ENCODE measurements at places on chromosomes 5 and 9. TPM values are rescaled to one million over a fixed set of nuclear protein-coding genes. Genes with fewer than 3 reads are reported as not detected.
A peak's percentile ranks its signal among the peaks of the same experiment; 100 is the strongest.

CTXN3 gene
- not detected for total RNA-seq

LRRC19 gene
- not detected for total RNA-seq

PCDH12 gene
- not detected for total RNA-seq

PTPA gene
- total RNA-seq: 145 TPM

PDE6A gene
- not detected for total RNA-seq

TAF11L10 gene
- not detected for total RNA-seq

GRCh38 chr5:179408611-179409010, 63.4 kb upstream of the ADAMTS2 start:
- no peaks in the 10 kb centered on the region for H3K4me1 ChIP-seq
- H3K36me3 ChIP-seq: no peaks in the 10 kb centered on the region
- H3K4me3 ChIP-seq: no peak overlapping the region

DNA sequence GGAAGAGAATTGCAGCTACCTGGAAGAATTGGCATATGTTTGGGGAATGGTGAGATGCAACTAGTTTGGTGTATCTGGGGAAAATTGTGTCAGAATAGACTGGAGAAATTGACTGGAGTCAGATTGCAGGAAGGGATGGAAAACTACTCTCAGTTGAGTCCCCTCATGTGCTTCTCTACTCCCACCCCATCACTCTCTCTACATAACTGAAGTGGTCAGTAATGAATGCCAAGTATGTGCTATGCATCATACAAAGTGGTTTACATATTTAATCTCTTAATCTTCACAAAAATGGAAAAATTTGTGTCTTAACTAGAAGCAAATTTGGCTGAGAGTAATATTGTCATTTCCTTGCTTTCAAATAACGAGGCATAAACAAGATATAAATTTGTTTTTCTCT, 146.4 kb upstream of the TNC start:
- DNase-seq: no peak
- H3K4me1 ChIP-seq: peaks cover 11% of the 10 kb centered on the region
- no peak overlapping the region for H3K27ac ChIP-seq
- no peak overlapping the region for H3K4me3 ChIP-seq

GRCh38 chr9:123138163-123138562, 104.7 kb downstream of the GPR21 start:
- peaks cover 14% of the 10 kb centered on the region for H3K36me3 ChIP-seq
- H3K27me3 ChIP-seq: no peaks in the 10 kb centered on the region
- no peak overlapping the region for H3K27ac ChIP-seq
- DNase-seq: no peak
- H3K4me3 ChIP-seq: no peak overlapping the region

DNA sequence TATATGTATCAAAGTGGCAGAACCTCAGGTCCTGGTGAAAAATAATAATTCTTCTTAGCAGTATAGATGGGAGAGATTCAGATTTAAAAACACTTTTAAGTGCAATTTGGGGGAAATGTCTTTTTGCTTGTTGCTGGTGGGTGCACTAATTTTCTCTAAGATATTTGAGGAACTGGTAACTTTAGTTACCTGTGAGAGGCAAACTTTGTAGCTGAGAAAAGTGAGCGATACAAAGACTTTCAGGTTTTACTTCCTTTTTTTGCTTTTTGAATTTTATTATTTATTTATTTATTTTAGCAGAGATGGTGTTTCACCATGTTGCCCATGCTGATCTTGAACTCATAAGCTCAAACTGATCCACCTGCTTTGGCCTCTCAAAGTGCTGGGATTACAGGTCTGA, 303.1 kb upstream of the PTGER4 start:
- no peak overlapping the region for H3K4me3 ChIP-seq
- no peaks in the 10 kb centered on the region for H3K36me3 ChIP-seq
- no peak for DNase-seq
- H3K4me1 ChIP-seq: no peaks in the 10 kb centered on the region
- no peak overlapping the region for H3K27ac ChIP-seq

- DNase-seq: peak; percentile 30
- no peaks in the 10 kb centered on the region for H3K36me3 ChIP-seq
- no peak overlapping the region for H3K27ac ChIP-seq
- H3K27me3 ChIP-seq: no peaks in the 10 kb centered on the region
- no peak overlapping the region for H3K4me3 ChIP-seq
- H3K4me1 ChIP-seq: no peaks in the 10 kb centered on the region
Observed at GRCh38 chr5:38921174-38921573, 75.4 kb downstream of the OSMR start.

- H3K36me3 ChIP-seq: peaks cover 8% of the 10 kb centered on the region
- peak overlapping the region; percentile 83 for H3K4me3 ChIP-seq
- no peak for DNase-seq
Observed at GRCh38 chr9:126325821-126326220, 808 bp upstream of the MVB12B start.

- H3K27ac ChIP-seq: no peak overlapping the region
- H3K36me3 ChIP-seq: no peaks in the 10 kb centered on the region
- DNase-seq: no peak
- peaks cover 3% of the 10 kb centered on the region for H3K4me1 ChIP-seq
- no peak overlapping the region for H3K4me3 ChIP-seq
Observed at GRCh38 chr5:40416588-40416987, 263.1 kb upstream of the PTGER4 start.

- no peak overlapping the region for H3K4me3 ChIP-seq
- H3K27ac ChIP-seq: no peak overlapping the region
- H3K4me1 ChIP-seq: no peaks in the 10 kb centered on the region
- no peak for DNase-seq
Observed at GRCh38 chr9:137738703-137739102, 119.9 kb downstream of the EHMT1 start.

- H3K27ac ChIP-seq: peak overlapping the region; percentile 92
- H3K4me3 ChIP-seq: no peak overlapping the region
- H3K4me1 ChIP-seq: peaks cover 66% of the 10 kb centered on the region
Observed at GRCh38 chr5:127429928-127430327, 87.5 kb upstream of the PRRC1 start.

DNA sequence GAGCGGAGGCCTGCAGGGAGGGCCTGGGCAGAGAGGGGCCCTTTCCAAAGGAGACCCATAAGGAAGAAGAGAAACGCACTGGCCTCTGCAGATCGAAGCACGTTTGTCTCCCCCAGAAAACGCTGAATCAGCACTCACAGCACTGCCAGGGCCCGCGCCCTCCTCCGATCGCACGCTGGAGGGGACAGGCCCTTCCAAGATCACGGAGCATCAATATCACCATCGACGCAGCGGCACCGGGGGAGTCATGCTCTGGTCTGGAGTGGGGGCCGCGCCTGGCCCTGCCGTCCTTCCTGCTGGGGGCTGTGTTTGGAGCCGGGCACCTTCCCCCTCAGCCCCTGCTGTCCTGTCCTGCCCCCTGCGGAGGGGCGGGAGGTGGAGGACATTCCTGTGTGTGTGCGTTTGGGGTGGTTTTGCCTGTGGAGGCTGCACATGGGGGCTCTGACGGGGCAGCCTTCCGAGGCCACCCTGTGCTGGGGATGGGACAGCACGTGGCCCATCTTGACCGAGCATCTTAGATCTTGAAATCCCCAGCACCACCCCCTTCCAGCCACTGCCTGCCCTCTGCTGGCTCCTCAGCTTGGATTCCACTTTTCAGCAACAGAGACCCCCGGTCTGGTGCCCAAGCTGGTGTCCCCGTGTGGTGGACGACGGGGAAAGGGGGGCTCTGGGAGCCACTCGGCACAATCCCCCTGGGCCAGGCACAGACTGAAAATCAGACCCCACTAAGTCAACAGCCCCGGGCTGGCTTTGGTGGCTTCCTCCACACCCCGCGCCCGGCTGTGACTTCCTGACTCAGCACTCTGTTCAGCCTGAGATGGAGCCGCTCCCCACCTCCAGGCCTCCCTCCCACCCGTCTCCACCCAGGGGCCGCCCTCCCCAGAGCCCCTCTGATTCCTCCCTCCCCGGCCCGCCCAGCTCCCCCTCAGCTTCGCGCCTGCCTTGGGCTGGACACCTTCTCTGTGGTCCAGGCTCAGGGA, 8.3 kb downstream of the TMEM250 start:
- peak overlapping the region; percentile 69 for H3K27ac ChIP-seq
- H3K4me3 ChIP-seq: peak overlapping the region; percentile 42
- peaks cover 8% of the 10 kb centered on the region for H3K27me3 ChIP-seq
- H3K36me3 ChIP-seq: peaks cover 4% of the 10 kb centered on the region

Data from progenitor cell of endocrine pancreas (in vitro differentiated cells).